ENCODE measurements at places on chromosomes 2 and 18.

DNA sequence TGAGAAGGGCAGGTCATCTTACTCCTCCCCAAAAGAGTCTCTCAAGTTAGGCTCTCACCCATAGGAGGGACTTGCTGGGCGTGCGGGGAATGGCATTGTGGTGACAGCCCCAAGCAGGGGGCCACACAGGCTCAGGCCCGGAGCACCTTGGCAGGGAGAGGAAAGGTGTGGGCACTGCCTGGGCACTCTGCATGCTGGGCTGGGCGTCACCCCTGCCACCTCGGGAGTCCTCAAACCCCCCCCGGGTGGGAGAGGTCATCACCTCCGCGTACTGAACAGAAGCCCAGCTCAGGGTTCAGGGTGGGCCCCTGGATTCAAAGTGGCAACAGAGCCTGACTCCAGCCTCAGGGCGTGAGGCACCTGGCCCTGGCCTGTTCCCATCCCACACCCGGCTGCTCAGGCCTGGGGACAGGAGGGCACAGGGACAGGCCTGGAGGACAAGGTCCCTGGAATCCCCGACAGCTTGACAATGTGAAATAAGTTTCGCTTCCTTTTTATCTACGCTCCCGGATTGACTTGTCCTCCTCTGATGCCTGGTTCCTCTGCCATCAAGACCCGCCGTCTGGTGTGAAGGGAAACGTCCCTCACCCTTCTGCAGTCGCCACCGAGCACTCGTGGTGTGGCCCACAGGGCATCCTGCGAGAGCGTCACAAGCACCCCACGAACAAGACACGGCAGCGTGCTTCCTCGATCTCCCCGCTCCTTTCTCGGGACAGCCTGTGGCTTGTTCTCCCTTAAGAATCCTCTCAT lies 97.8 kb downstream of the HDAC4 start:
- DNase-seq = no peak

- no peak for DNase-seq
Measured at GRCh38 chr2:61016392-61017002, 1.0 kb upstream of the PEX13 start.

DNA sequence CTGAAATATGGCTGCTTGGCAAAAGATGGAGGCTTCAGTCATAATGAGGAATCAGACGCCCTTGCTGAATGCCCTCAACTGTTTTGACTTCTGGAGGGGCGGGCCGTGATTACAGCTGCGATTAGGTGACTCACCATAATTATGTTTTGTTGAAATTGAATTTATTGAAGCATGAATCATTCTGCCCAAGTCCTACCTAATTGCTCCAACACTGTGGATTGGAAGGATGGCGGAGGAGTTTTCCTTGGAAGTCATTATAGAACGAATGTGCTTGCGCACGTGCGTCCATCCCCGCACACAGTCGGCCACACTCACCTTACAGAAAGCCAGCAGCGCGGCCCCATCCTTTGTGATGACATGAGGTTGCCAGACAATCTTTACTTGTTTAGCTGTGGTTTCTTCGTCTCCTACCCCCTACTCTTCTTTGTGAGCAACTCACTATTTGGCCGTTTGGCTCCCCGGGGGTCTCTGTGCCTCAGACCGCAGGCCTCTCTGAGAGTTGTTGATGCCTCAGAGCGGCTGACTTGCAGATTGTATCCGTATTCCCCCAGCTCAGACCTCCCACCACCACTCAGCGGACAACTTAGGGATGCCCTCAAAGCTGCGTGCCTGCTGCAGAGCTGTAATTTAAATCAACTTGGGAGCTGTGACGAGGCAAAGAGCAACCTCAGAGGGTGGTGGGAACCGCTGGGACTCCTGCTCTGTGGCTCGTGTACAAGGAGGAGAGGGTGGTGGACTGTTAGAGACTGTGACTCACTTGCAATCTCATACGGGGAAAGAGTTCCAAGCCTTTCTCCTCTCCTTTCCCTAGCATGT lies 513.4 kb downstream of the TNS1 start:
- no peak for DNase-seq

DNA sequence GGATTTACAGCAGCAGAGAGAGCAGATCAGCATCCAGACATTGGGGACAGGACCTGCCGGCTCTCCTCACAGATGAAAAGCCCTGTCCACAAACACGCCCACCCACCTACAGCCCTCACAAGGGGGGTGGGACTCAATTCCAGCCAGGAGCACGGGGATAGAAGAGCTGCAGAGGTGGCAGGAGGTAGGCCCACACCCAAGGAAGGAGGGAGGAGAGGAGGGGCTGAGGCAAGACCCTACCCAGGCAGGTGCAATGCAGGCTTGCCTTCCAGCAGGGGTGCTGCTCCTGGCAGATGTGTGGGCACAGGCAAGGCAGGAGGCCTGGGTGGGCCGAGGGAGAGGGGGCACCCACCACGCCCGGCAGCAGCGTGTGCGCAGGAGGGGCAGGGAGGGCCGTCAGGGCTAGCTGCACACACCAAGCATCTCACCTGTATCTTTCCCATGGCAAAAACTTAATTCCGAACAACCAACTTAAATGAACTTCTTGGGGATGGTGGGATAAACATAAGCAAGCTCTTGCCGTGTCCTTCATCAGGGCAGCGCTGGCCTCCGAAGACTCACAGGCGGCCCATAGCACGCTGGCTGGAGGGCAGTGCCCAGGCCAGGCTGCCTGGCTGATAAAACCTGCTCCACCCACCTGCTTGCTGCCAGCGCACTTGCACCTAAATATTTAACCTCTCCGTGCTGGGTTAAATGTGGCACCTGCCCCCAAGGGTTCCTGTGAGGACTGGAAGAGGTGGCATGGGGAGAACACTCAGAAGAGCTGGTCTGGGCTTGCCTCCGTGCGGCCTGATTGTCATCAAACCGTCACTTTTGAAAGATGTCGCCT lies 219.5 kb downstream of the HDAC4 start:
- DNase-seq = no peak

DNA sequence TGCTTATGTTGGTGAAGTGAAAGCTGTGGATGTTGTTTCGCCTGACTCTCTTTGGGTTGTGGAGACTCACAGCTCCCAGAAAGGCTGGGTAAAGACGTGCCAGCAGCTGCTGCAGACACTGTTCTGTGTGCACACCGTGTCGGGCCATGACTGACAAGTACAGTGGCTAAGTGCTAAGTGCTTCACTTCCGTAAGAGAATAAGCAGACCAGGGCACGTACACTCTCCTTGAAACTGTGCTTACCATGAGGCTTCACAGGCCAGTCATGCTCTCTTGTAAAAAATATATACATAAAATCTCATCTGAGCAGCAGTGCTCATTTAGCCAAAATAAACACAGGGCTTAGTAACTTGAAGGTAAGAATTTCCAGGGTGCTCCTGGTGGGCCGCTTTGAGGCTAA lies 86.0 kb downstream of the NRP2 start:
- no peak for DNase-seq

- DNase-seq = no peak
Measured at GRCh38 chr2:131036696-131037397, 56.4 kb downstream of the FAM168B start.

DNA sequence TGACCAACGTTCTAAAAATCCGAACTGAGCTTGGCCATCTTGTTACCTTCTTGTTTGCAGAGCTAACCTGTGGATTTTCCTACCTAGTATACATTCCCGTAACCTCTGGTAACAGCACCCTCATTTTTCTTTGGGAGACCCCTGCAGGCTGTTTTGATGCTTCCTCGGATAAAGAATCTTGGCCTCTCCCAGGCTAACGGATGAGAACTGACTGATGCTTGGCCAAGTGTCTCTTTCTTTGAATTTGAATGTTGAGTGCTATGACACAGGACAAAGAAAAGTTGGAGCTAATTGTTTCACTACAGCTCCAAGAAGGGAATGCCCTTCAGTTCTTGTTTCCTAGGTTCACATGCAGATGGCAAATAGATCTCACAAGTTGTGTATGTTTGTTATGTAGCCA lies 19.3 kb upstream of the CAVIN2 start:
- DNase-seq = no peak

GRCh38 chr2:84526562-84526961 lies 10.3 kb downstream of the DNAH6 start:
- DNase-seq = no peak

- no peak for DNase-seq
Measured at GRCh38 chr2:226600184-226600583, 199.4 kb downstream of the IRS1 start.

DNA sequence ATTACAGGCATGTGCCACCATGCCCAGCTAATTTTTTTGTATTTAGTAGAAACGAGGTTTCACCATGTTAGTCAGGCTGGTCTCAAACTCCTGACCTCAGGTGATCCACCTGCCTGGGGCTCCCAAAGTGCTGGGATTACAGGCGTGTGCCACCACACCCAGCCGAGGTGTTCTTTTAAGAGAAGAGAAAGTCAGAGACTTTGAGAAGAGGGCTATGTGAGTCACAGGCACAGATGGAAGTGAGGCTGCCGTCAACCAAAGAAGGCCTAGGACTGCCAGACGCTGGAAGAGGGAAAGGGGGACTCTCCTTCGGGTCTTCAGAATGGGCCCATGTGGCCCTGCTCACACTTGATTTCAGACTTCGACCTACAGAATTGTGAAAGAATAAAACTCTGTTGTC lies 67.2 kb upstream of the SH3BP4 start:
- no peak for DNase-seq

- no peak for DNase-seq
Measured at GRCh38 chr2:120132691-120133090, 90.5 kb downstream of the TMEM185B start.

DNA sequence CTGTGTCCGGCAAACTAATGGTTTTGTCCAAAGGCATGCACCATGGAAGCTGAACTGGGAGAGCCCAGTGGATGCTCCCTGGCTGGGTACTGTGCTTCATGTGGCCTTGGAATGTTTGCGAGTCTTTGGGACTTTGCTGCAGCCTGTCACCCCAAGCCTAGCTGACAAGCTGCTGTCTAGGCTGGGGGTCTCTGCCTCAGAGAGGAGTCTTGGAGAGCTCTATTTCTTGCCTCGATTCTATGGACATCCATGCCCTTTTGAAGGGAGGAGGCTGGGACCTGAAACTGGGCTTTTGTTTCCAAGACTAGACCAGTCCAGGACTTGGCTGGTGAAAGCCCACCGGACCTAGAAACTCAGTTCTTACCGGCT lies 1.7 kb downstream of the MARS2 start:
- no peak for DNase-seq

DNA sequence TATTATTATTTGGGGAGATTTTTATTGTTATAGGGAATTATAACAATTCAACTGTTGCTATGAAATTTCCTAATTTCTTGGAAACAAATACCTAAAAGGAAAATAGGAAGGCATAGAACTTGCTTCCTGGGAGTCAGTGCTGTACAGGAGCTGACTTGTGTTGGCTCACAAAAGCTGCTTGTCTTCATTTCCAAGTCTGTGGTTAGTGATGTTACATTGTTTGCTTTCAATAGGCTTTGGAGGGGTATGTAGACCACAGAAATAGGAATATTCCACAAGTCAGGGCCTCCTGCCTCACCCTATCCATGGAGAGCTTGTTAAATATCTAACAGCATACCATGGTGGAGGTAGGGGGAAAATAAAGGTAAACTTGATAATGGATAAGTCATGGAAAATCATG lies 688.9 kb upstream of the FAM98A start:
- no peak for DNase-seq

DNA sequence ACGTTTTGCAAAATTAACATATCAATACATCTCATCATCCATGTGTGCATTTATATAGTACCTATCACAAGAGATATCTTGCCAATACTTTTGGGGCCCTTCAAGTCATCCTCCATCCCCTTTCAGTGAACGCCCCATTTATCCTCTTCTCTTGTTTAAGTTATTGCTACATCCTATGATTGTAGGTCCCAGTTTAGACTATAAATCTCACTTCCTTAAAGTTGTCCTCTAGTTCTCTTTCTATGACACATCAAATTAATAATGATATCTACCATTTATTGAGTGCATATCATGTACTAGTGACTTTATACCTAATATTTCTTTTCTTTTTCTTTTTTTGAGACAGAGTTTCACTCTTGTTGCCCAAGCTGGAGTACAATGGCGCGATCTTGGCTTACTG lies 28.8 kb upstream of the FBXO11 start:
- DNase-seq = no peak

GRCh38 chr18:55243857-55244256 lies 284.6 kb upstream of the CCDC68 start:
- no peak for DNase-seq

GRCh38 chr2:136116151-136116812 lies 1.7 kb downstream of the CXCR4 start:
- DNase-seq = no peak

GRCh38 chr2:169828141-169828811 lies 1.0 kb downstream of the UBR3 start:
- peak; percentile 63 for DNase-seq

- no peak for DNase-seq
Measured at GRCh38 chr2:24008672-24009366, 1.1 kb upstream of the MFSD2B start.

DNA sequence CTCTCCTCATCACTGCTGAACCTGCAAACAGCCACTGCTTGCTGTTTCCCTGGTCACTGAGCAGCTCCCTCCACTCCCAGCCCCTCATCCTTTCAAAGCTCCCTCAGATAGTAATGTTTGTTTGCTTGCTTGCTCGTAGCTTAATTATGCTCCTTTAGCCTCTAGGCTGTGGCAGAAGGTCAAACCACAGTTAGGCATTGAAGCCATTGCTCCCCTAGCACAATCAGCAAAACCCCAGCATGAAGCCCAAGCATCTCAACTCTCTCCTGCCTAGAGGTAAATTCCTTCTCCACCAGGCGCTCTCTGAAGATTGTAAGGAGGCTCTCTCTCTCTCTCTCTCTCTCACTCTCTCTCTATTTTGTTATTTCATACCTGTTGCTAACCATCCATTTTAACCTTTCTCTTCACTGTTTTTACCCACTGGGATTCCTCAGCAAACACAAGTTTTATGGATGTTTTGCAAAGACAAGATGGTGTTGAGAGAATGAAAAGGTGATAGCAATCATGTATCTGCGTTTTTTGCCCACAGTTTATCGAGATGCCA lies 135.9 kb upstream of the HNRNPA3 start:
- no peak for DNase-seq

DNA sequence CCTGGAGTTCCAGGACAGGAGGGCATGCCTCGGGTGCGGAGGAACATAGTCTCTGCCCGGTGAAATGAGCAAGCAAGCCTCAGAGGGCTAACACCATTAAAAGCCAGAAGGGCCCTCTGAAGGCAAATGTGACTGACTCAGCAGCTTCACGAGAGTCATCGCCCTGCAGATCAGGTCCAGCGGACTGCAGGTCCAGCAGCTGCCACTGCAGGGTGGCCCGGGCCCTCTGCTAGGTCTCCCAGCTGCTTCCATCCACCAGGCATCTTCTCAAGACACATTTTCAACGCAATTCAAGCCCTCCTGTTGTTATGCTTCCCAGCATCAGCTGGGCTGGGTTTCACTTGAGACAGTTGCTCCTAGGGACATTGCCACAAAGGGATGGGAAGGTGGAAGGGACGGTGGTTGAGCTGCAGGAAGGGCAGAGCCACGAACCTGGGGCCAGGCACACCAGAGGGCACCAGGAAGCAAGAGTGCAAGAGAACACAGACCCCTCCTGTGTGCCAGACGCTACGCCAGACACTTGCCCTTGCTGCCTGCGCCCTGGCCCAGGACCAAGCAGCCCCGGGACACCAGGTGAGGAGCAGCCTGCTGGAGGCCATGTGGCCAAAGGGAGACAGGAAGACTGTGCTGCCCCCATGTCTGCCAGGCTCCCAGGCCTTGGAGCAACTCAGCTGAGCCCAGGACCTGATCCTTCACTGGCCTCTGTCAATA lies 173.0 kb downstream of the HDAC4 start:
- no peak for DNase-seq
